ENCODE measurements at places on chromosomes 1 and 21.

DNA sequence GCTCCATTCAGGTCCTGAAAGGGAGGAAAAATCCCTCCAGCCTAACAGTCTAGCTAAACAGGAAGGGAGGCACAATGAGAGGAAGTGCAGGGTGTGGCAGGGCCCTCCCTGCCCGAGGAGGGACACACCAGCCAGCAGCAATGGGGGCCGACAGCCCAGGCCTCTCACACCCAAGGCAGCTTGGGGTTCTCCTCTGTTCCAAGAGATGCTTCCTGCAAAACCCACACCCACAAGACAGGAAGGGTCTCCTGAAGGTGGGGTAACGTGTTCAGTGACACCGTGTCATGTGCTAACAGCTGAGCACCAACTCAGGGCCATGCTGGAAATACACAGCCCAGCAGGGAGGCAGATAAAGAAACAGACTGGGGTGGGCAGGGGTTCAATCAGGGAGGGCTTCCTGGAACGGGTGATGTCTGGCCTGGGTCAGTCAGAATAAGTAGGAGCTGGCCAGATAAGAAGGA, 10.2 kb downstream of the ECE1 start:
- no peak for DNase-seq

DNA sequence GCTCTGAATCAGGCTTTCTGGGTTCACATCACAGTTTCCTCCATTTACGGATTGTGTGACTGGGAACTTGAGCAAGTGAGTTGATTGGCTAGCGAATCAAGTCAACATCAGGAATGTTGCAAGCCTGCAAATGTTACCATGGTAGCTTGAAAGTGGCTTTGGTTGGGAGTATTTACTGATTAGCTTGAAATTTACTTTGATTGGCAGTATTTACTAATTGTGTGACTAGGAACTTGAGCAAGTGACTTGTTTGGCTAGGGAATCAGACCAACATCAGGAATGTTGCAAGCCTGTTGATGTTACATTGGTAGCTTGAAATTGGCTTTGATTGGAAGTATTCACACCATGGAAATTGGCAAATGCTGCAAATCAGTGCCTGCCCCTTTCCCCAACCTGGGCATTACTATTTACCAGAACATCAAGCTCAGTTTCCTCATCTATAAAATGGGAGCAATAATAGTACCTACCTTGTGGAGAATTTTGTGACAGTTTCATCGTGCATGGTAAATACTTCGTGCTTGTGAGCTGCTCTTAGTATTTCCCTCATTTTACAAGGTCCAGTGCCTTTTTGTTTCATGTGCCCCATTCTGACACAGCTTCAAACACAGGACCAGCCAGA, 23.1 kb upstream of the B3GALNT2 start:
- no peak for DNase-seq

DNA sequence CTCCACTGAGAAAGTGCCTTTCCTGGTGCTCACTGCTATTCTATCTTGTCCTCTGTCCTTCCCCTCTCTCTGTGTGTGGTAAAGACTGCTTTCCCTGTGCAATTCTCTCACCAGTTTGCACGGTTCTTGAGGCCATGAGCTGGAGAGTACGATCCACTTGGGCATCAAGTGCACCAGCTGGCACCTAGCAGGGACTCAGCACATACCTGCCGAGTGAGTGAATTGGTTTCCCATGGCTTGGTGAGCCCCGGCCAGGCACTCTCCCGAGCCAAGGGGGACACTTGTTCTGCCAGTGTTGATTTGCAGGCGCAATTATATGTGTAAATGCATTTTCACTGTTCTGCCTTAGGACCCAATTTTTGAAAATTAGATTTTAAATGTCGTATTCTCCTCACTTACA, 313.5 kb downstream of the DISC1 start:
- no peak for DNase-seq

GRCh38 chr1:66996018-66996682, 57.8 kb downstream of the SLC35D1 start:
- DNase-seq: peak; percentile 50

DNA sequence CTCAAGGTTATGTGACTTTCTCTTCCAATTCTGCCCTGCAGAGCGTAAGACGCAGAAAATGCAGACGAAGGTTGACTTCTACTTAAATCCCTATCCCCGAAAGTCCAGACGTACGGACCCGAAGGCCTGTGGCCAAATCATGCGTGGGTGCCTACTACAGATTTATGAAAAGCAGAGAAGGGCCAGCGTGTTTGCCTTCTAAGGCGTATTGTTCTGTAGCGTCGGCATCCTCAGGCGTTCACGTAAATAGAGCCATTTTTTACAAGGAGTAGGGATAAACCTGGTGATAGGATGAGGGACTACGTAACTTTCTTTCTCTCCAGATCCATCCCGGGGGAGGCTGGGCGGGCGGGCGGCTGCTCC, 222 bp upstream of the GIPC2 start:
- no peak for DNase-seq

Measured in activated T-cell treated with anti-CD3 and anti-CD28 coated beads, Interleukin-2, amount 50 U/mL, for 4 hours (primary cell).